NCI-H1092 (cell line): ENCODE measurements at places on chromosomes 6 and 20.

GRCh38 chr20:35274172-35275092, 3.5 kb downstream of the MMP24OS start:
- DNase-seq = no peak

- no peak for DNase-seq
Observed at GRCh38 chr20:15618912-15619311, 954.3 kb downstream of the KIF16B start.

GRCh38 chr6:121647905-121648304, 212.5 kb downstream of the GJA1 start:
- no peak for DNase-seq

DNA sequence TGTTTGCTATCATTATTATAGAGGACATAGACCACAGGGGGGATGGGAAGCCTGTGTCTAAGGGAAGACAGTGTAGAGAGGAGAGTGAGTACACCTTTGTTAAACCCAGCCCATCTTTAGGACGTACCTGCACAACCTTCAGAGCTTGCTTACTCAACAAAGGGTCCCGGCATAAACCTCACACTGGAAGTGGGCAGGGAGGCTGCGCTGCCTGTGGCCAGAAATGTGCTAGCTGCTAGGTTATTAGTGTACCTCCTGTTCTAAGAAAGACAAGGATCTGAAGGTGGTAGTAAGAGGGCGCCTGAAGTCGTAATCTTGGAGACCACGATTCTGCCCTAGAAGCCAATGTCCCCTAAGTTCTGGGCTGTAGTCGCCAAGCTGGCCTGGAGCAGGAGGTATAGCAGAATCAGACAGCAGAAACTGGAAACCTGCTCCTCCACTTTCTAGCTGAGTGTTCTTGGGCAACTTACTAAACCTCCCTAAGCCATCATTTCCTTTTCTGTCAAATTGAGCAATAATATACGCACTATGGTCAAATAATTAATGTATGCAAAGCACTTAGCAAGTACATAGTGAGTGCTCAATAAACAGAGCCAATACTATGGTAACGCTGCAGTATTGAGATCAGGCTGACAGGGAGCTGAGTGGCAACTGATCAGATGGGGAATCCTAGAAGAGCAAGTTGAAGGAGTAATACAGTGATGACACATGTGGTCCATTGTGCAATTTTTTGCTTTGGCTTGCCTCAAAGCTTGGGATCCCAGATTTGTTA, 16.8 kb upstream of the AKIRIN2 start:
- no peak for DNase-seq
